ENCODE measurements at places on chromosomes 2 and 18.

DNA sequence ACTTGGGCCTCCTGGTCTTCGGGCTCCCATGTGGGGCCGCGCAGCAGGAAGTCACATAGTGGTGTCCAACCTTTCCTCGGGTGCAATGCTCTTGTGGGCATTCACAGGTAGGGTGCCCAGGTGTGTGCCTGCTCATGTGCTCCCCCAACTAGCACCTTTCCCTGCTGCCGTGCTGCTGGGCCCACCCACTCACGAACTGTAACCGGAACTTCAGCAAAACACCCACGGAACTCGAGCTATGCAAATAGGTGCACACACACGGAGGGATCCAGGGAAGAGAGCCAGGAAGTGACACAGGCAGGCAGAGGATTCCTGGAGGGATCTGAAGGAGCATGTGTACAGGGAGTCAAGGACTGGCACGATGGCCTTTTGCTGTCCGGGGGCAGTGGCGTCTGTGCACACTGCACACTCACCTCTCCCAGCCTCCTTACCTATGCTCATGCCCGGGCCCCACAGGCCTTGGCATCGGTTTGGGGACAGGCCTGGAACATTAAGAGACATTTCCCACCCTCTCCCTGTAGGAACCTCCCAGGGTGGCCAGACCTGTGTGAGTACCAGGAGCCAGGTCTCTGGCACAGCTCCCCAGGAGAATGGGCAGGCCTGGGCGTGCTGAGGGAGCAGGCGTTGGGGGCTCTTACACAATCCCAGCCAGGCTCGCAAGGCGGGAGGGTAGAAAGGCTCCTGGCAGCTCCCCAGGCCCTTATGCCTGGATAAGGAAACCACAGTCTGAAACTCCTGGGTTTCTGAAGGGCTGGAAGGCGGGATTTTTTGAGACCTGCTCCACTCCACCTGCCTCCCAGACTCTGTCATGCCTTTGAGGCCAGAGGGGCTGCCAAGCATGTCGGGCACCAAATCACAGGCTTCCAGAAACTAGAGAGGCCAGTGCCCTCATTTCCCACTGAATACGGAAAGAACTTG lies 6.6 kb upstream of the PTMA start:
- DNase-seq = no peak

DNA sequence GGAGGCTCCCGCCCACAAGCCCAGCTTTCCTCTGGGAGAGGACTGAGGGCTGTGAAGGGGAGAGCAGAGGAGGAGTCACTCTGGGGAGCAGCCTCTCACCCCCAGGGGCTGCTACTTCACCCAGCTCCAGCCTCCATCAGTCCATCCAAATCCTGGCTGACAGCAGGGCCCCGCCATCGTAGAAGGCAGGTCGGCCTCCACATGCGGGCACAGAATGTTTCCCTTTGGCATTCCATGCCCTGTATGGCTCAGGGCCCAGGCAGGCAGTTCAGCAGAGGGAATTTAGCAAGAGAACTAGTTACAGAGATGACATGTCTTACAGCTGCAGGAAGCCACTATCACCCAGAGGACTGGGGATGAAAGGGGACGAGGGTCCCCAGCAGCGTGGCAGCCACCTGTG lies 6.4 kb upstream of the ODC1 start:
- no peak for DNase-seq

DNA sequence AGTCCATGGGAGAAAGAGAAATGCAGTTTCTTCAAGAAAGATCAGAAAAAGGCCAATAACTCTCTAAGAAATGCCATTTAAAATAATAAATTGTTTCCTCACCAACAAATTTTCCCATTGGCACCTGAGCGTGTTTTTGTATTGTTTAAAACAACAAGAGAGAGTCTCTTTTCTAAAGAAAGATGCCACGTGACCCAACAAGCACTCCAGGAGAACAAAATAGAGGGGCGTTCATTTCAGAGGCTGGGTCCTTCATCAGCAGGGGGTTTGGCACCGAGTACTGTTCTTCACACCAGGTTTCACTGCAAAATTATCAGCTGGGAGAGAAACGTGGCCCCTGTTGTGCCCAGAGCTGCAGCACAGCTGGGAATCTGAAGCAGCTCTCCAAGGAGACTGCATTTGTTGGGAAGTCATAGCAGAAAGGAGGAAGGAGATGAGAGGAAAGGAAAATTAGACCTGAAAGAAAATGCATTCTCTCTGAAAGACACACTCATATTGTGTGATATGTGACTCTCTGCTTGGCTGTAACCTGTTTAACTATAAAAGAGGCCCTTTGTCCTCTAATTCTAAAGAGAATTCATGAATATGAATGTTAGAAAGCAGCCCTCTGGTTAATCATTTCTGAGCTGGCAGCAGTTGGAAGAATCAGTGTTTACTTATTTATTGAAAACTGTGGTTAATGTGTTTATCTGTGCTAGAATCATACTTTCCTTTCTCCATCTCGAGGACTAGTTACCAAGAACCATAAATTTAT lies 205.3 kb upstream of the CDH20 start:
- DNase-seq = no peak

DNA sequence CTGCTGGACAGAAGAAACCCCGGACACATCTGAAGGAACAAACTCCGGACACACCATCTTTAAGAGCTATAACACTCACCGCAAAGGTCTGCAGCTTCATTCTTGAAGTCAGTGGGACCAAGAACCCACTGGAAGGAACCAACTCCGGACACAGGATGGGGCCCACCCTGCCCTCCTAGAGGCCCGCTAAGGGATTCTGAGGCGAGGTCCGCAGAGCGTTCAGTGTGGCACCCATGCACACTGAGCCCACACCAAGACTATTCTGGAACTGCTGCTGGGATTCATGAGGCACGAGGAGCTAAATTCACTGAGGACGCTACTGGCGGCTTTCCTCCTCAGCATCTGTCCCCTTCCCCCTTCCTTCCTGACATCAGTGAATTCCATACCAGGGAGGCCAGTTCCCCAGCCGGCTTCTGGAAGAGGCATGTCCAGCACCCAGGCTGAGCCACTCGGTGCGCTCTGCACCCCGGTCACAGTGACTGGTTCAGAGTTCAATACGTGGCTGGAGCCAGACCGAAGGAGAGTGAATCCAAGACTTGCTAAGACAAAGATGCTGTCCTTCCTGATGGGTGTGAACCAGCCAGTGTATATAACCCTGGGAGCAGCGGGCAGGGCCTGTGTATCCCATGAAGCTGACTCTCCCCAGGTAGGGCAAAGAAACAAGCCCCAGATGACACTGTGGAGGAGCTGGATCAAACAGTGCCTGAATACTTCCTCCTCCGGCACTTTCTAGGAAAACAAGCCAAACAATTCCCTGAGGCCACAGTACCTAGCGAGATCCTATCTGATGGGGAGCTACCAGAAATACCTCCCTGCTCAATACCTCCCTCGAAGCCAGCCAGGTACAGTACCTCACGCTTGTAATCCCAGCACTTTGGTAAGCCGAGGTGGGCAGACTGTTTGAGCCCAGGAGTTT lies 11.1 kb downstream of the HDAC4 start:
- no peak for DNase-seq

DNA sequence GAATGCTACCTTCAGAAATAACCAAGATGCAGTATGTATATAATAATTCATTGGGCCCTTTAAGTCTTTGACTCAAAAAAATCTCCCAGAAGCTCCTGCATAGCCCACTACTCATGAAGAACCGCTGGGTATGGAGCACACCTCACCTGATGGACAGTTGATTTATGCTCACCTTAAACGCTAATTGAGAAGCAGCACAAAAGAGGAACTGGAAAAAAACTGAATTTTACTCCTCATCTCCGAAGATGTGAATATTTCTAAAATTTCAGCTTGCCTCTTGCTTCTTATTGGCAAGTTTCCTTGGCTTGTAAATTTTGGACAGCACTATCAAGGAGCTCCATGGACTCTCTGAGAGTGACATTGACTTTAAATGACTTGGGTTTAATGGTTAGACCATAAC lies 5.5 kb downstream of the CYP1B1 start:
- no peak for DNase-seq

Data from activated T-cell treated with anti-CD3 and anti-CD28 coated beads for 24 hours (primary cell).